ENCODE measurements at places on chromosomes 11 and 22.

- no peak for DNase-seq
Measured at GRCh38 chr22:31087744-31088215, 6.7 kb downstream of the SMTN start.

GRCh38 chr11:44049832-44050231 is 2.1 kb downstream of the ACCSL start:
- no peak for DNase-seq

GRCh38 chr22:44439356-44440223 is 58.4 kb downstream of the RTL6 start:
- no peak for DNase-seq

DNA sequence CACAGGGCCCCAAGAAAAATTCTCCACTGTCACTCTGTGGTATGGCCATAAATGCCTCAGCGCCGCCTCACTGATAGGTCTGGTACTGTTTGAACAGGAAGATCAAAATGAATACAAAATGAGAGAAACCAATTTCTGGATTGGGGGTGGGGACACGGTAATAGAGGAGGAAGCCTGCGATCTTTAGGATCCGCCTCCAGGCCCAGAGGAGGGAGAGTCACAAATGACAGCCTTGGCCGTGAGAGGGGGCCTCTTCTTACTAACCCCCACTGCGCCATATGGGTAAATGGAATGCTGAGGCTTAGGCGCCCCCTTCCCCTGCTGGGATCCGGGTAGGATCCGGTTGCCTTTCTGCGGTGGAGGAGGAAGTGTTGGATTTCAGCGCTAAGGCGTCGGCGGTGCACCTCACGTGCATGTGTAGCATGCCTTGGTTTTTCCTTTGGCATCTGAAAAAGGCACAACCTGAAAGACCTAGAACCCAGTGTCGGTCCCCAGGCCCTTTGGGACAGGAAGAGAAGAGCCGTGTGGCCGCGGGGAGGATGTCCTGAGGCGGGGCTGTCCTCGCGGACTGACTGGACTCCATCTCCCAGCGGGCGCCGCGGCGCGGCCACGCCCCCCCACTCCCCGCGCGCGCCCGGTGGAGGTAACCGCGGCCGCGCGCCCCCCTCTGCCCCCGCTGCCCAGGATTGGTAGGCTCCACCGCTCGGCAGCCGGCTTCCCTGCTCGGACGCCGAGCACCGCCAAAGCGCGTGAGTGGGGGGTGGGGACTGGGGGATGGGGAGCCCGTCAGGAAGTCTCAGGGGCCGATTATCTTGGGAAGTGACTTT is 718 bp upstream of the MADD start:
- DNase-seq, result peak; percentile 71

DNA sequence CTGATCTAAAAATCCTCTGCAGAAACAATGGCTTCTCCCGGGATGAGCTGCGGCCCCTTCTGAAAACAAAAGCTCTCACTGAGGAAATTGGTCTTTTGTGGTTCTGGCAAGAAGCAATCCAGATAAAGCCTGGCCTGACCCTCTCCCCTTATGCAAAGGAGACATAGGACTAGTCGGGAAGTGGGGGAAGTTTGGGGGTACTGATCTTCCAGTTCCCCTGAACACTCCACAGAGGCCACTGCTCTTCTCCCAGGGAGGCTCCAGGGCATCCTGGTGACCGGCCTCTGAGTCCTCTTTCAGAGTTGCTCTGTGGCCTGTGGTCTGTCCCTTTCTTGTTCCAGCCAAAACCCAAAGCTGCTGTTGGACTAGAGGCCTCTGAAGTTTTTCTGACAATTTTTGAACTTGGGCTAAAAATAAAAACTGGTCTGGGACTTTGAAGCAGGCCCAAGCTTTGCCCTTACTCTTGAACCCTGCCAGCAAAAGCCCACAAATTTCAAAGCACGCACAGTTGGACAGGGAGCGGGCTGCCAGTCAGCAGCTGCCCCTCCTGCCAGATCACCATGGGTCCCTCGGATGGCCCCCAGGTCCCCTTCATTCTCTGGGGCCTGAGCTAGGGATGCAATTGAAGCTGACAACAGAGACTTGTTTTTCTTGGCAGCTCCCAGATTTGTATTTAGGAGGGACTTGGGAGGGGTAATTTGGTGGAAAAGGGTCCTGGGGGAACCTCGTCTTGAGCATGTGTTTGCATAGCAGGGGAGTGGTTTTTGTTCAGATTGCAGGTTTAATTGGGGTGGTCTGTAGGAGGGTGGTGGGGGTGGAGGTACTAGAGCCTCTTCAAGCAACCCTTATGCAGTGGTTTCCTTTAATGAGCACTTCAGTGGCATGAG is 381.6 kb upstream of the CADM1 start:
- no peak for DNase-seq

GRCh38 chr22:25898707-25899365 is 156.8 kb downstream of the MYO18B start:
- no peak for DNase-seq

- no peak for DNase-seq
Measured at GRCh38 chr22:38305471-38306448, 11.5 kb downstream of the CSNK1E start.

- no peak for DNase-seq
Measured at GRCh38 chr22:25899566-25899965, 157.6 kb downstream of the MYO18B start.

- no peak for DNase-seq
Measured at GRCh38 chr11:37105427-37105826, 507.4 kb upstream of the RAG2 start.

DNA sequence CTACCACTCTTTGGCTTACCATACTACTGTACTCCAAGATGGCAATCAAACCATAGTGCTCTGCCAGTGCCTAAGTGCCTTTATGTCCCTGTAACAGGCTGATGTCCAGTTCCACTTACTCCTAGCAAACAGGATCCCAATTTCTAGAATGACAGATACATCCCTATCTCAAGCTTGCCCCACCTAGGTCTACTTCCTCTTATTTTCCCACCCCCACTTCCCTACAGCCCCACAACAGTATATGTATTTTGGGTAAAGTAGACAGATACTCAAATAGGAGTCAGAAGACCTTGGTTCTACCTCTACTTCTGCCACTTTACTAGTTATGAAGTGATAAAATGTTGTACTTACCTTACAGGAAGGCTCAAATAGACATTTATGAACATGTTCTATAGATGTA is 24.1 kb downstream of the SIK3 start:
- no peak for DNase-seq

DNA sequence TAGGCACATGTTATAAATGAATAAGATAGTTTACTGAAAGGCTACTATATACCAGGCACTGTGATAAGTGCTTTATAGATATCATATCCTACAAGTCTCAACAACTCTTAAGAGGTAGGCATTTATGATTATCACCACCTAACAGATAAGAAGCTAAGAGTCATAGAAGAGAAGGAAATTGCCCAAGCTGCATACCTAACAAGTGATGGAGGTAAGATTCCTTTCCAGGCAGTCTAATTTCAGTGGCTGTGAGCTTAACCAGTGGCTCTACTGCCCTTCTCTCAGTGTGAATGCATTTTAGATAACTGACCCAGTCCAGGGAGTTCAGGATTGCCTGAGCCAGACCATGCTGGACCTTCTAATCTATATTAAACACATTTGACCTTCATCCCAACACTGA is 39.2 kb downstream of the HEPHL1 start:
- no peak for DNase-seq

DNA sequence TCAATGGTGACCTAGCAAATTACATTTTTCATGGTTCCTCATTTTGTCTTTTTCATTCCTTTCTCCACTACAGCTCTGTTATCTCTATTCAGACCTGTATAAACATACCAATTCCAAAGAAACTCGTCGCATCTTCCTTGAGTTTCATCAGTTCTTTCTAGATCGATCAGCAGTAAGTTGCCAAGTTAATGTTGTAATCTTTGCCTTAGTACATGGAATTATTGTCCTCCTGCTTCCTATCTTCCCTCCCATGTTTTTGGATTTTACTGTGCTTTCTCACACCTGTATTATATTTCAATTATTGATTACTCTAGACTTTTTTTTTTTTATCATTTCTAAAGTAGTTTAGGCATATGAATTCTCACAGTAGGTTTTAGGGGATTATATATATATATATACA is 69.5 kb upstream of the GRIK4 start:
- no peak for DNase-seq

GRCh38 chr22:21657360-21658032 is 8.3 kb upstream of the PPIL2 start:
- no peak for DNase-seq

GRCh38 chr22:35250156-35250555 is 7.1 kb upstream of the HMGXB4 start:
- DNase-seq, result no peak

GRCh38 chr11:130886704-130887103 is 29.6 kb downstream of the SNX19 start:
- no peak for DNase-seq

DNA sequence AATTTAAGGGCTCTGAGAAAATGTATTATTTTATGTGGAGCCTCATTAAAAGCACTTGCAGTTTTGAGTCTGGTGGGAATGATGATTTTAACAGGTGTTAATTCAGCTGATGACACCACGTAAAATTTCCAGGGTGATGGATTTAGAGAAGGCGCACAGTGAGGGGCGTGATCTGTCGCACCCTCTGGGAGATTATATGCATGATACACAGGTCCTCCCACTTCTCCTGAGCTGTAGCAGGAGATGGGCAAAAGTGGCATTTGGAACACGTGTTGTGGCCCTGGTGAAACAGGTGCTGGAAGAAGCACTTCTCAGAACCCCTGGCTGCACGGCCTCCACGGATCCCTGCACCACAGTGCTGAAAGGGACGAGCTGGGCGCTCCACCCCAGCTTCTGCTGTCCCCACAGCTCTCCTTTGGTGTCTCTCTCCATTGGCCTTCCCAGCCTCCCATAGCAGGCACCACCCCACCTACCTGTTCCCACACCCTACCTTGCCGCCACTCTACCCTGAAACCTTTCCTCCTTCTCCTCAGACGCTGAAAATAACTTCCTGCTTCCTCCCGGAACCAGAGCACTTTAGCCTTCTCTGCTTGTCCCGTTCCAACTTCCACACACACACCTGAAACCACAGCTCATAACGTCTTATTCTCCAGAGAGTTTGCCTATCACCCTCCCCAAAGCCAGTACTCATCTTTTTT is 6.9 kb upstream of the SORL1 start:
- no peak for DNase-seq

DNA sequence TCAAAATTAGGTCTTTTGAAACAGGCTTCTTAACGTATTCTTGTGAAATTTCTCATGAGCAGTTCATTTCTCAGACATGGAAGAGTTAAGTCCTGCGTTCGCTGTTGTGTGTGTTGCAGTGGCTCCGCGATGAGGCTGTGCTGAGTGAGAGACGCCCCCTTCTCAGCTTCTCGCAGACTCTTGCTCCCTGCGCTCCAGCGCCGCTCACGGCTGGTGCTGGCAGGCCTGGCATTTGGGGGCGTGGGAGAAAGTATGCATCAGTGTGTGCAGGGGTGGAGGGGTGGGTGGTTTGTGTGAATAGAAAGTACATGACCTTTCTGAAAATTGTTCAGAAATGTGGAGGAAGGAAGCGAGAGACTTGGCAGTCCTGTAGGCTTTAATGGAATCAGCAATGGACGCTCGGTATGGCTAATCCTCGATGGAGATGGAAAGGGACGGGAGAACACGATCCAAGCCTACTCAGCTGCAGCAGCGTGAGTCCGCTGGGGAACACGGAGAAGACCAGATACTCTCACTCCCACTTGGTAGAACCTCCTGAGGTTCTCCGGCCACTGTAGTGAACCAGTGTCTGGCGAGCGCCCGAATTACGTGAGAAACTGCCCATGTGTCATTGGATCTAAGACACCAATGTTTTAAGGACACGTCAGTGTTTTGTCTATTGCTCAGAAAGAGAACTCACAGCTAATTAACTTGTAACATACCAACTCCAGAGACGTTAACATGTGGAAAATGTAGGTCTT is 5.9 kb downstream of the TAB1 start:
- DNase-seq, result no peak

DNA sequence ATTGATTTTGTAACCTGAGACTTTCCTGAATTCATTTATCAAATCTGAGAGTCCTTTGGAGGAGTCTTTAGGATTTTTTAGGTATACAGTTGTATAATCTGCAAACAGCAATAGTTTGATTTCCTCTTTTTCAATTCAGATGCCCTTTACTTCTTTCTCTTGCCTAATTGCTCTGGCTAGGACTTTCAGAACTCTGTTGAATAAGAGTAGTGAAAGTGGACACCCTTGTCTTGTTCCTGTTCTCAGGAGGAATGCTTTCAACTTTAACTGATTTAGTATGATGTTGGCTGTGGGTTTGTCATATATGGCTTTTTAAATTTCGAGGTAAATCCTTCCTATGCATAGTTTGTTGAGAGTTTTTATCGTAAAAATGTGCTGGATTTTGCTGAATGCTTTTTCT is 227.4 kb downstream of the CSNK2A3 start:
- no peak for DNase-seq

DNA sequence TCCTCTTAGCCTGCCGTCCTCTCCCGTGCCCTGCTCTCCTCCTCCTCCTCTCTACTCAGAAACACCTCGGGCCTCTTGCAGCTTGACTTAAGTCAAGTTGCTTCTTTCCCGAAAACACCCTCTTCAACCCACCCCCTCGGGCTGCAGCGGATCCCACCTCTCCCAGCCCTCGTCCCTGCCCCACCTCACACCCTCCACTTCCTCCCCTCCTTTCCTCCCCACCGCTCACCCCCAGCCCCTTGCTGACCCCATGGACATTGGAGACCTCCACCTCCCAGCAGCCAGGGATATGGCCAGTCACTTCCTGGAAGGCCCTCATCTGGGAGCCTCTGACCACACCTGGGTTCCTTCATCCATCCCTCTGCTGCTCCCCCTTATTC is 8.5 kb upstream of the CYTH4 start:
- DNase-seq, result no peak

Measured in HS-27A (cell line).